ENCODE measurements at places on chromosomes 13 and 19. TPM values are rescaled to one million over a fixed set of nuclear protein-coding genes. Genes with fewer than 3 reads are reported as not detected.

ATP4B gene
- total RNA-seq = not detected

MATK gene
- not detected for total RNA-seq

ZNF836 gene
- 5.9 TPM for total RNA-seq

DNA sequence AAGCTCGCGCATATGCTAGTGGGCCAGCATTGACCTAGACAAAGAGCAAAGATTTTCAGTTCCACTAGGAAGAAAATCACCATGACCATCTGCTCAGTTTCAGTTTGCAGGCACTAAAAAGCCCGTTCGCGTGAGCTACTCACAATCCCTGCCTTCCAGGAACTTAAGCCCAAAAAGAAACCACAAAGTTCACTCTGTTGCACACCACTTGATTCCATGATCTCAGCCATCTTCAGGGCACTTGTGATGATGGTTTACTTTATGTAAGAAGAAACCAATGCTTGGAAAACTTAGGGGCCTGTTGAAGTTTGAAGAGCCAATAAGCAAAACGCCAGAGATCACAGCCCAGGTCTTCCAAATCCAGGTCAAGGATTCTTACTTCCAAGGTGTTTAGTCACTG, 45.0 kb upstream of the SLC15A1 start:
- no peak overlapping the region for H3K27ac ChIP-seq
- H3K4me3 ChIP-seq = no peak overlapping the region
- H3K36me3 ChIP-seq = peaks cover 76% of the 10 kb centered on the region
- no peaks in the 10 kb centered on the region for H3K27me3 ChIP-seq

DNA sequence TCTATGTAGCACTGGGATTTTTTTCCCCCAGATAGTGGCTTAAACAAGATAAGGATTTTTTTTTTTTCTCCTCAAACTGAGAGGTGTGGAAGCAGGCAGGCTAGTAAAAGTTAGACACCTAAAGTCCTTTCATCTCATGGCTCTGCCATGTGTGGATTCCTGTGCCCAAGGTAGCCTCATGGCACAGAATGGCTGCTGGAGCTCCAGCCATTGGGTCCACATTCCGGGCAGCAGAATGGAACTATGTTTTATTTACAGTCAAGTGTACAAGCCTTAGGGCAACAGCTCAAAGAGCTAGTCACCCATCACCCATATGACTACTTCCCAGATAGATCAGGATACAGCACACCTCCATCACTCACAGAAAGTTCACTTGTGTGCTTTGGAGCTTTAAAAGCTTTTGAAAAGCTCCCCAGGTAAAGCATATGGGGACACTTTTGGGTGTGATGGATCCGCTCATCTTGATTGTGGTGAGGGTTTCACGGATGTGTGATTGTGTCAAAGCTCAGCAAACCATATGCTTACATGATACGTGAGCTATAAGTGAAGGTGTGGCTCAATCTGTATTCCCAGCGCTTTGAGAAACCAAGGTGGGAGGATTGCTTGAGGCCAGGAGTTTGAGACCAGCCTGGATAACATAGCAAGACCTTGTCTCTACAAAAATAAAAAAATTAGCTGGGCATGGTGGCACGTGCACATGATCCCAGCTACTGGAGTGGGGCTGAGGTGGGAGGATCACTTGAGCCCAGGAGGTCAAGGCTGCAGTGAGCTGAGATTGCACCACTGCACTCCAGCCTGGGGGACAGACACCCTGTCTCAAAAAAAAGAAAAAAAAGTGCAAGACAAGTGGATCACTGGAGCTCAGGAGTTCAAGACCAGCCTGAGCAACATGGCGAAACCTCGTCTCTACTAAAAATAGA, 18.1 kb downstream of the PGLS start:
- H3K36me3 ChIP-seq = no peaks in the 10 kb centered on the region
- 0 out of 2 replicates have a peak, but pooled peaks cover 3% of the 10 kb centered on the region for H3K27me3 ChIP-seq
- no peak overlapping the region for H3K27ac ChIP-seq
- DNase-seq = no peak

DNA sequence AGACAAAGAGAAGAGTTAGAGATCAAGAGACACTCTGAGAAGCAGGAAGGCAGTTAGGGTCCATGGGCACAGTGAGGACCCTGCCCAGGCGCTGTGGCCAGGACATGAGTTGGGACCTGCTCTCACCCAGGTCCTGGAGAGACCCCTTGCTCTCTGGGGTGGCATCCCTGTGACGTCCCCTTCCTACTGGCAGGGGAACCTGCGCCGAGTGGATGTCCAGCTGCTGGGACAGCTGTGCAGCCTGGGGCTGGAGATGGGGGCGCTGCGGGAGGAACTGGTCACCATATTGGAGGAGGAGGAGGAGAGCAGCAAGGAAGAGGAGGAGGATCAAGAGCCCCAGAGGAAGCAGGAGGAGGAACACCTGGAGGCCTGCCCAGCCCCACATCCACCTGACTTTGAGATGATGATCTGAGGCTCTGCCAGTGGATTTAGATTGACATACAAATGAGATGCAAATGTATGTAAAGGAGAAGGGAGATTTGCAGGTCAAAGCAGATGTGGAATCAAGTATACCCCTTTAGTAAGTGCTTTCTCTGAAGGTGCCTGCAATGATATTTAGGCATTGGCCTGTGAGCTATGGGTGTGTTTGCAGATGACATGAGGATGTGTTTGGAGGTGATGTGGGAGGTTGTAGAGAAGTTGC, 978 bp downstream of the ERICH4 start:
- no peaks in the 10 kb centered on the region for H3K36me3 ChIP-seq
- no peak overlapping the region for H3K27ac ChIP-seq
- no peaks in the 10 kb centered on the region for H3K27me3 ChIP-seq
- H3K4me3 ChIP-seq = no peak overlapping the region

DNA sequence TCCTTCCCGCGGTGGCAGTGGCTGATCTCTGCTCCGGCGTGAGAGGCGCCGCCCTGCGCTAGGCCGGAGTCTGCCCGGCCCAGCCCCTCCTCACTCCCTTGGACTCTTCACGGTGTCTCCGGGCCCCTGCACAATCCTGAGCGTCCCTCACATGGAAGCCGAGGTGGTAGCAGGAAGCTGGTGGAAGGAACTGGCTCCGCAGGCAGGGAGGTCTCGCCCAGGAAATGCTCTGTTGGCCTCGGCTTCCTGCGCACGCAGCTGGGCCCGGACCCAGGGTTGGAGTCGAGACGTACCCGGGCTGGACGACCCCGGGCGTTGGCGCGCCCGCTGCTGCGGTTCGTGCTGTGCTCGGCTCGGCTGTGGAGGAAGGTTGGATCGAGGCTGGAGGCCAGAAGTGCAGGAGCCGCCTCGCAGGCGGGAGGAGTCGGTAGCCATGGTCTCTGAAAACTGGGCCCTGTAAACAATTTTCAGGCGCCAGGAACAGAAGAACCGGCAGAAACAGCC, 46.3 kb downstream of the ZNF724 start:
- H3K4me3 ChIP-seq = no peak overlapping the region
- H3K27me3 ChIP-seq = no peaks in the 10 kb centered on the region
- no peaks in the 10 kb centered on the region for H3K36me3 ChIP-seq
- H3K4me1 ChIP-seq = no peaks in the 10 kb centered on the region

GRCh38 chr13:84237143-84237542, 354.9 kb upstream of the SLITRK1 start:
- no peaks in the 10 kb centered on the region for H3K36me3 ChIP-seq
- H3K4me3 ChIP-seq = no peak overlapping the region
- H3K27ac ChIP-seq = no peak overlapping the region
- no peak for DNase-seq
- no peaks in the 10 kb centered on the region for H3K27me3 ChIP-seq
- H3K4me1 ChIP-seq = no peaks in the 10 kb centered on the region

TSKS gene
- total RNA-seq = not detected

- H3K4me3 ChIP-seq = no peak overlapping the region
- no peaks in the 10 kb centered on the region for H3K27me3 ChIP-seq
- H3K27ac ChIP-seq = no peak overlapping the region
- H3K36me3 ChIP-seq = no peaks in the 10 kb centered on the region
- 0 out of 2 replicates have a peak, but pooled peaks cover 2% of the 10 kb centered on the region for H3K4me1 ChIP-seq
Measured at GRCh38 chr13:58048670-58049069, 417.1 kb downstream of the PCDH17 start.

ERFL gene
- total RNA-seq = not detected

GRCh38 chr13:42645717-42646116, 71.8 kb downstream of the TNFSF11 start:
- H3K4me3 ChIP-seq = no peak overlapping the region
- no peak for DNase-seq
- H3K27me3 ChIP-seq = no peaks in the 10 kb centered on the region
- H3K4me1 ChIP-seq = no peaks in the 10 kb centered on the region

DNA sequence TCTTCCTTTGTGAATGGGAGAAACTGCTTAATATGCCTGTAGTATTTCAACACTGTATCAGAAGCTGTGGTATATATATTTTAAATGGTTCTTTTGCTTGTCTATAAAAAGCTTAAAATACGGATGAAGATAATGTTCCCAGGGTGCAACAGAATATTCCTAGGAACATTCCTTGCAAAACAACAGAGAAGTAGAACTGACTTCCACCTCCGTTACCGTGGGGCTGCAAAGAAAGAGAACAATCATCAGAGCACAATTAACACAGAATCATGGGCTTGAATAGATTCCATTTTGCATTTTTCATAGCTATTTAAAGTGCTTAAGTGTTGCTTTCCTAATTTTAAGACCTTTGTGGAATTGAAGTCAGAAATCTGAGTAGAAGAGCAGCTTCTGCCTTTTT, 1227.7 kb downstream of the EFNB2 start:
- no peak for DNase-seq
- no peaks in the 10 kb centered on the region for H3K27me3 ChIP-seq
- H3K27ac ChIP-seq = no peak overlapping the region
- H3K4me1 ChIP-seq = no peaks in the 10 kb centered on the region

- H3K27me3 ChIP-seq = no peaks in the 10 kb centered on the region
- no peak for DNase-seq
- no peak overlapping the region for H3K4me3 ChIP-seq
- H3K4me1 ChIP-seq = no peaks in the 10 kb centered on the region
- H3K27ac ChIP-seq = no peak overlapping the region
- no peaks in the 10 kb centered on the region for H3K36me3 ChIP-seq
Measured at GRCh38 chr13:72677431-72677830, 50.0 kb downstream of the MZT1 start.

DNA sequence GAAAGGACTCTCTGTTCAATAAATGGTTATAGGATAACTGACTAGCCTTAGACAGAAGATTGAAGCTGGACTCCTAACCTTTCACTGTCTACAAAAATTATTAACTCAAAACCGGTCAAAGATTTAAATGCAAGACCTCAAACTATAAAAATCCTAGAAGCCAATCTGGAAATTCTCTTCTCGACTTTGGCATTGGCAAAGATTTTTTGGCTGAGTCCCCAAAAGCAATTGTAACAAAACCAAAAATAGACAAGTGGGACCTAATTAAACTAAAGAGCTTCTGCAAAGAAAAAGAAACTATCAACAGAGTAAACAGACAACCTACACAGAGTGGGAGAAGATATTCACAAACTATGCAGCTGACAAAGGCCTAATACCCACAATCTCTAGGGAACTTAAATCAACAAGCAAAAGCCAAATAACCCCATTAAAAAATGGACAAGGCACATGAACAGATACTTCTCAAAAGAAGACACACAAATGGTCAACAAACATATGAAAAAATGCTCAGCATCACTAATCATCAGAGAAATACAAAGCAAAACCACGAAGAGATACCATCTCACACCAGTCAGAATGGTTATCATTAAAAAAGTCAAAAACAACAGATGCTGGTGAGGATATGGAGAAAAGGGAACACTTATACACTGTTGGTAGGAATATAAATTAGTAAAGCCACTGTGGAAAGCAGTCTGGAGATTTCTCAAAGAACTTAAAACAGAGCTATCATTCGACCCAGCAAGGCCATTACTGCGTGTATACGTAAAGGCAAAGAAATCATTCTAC, 266.3 kb downstream of the DNAJC15 start:
- no peak overlapping the region for H3K4me3 ChIP-seq
- peaks cover 22% of the 10 kb centered on the region for H3K4me1 ChIP-seq
- no peaks in the 10 kb centered on the region for H3K27me3 ChIP-seq
- H3K27ac ChIP-seq = peak overlapping the region; percentile 8
- peak; percentile 36 for DNase-seq
- 0 out of 2 replicates have a peak, but pooled peaks cover 3% of the 10 kb centered on the region for H3K36me3 ChIP-seq

DNA sequence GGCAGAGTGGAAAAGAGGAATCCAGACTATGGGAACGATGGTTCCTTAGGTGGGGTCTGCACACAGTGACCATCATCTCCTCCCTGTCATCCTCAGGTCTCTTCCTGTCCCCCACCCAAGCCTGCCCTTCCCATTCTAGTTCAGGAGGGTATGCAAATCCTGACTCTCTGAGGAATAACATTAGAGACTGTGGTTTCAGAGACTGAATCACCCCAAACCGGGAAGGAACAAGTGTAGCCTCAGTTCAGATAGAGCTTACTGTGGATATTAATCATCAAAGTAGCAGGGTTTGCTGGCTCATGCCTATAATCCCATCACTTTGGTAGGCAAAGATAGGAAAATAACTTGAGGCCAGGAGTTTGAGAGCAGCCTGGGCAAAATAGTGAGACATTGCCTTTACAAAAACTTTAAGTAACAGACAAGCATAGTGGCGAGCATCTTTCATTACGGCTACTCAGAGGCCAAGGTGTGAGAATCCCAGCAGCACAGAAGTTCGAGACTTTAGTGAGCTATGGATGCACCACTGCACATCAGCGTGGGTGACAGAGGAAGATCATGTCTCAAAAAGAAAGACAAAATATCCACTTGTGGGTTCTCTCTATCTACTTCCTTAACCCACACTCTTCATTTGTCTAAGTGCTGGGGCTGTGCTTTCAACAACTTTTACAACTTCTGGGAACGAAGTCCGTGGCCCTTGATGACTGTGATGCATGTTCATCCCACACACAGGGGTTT, 19.3 kb upstream of the LGALS13 start:
- H3K4me3 ChIP-seq = no peak overlapping the region
- H3K27me3 ChIP-seq = 0 out of 2 replicates have a peak, but pooled peaks cover 3% of the 10 kb centered on the region
- DNase-seq = no peak

GRCh38 chr13:47904891-47905290, 96.2 kb downstream of the SUCLA2 start:
- H3K27ac ChIP-seq = no peak overlapping the region
- DNase-seq = no peak
- H3K4me1 ChIP-seq = peaks cover 2% of the 10 kb centered on the region
- no peaks in the 10 kb centered on the region for H3K36me3 ChIP-seq
- H3K4me3 ChIP-seq = no peak overlapping the region

DNA sequence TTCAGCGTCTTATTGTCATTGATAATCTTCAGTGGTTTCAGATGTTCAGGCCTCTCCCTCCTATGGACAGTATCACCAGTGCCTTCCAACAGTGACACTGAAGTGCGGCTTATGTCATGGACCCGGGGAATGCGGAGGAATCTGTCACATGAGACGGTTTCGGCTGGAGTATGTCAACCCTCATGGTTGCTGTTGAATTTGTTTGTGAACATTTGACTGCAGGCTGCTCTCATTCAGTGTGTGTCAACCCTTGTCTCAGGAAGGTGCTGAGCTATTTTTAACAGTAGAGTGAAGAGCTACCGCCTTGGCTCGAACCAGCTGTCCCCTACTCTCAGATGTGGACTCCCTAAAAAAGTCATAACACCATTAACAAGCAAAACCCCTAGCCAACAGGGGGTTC, 138.8 kb upstream of the RNF113B start:
- no peaks in the 10 kb centered on the region for H3K4me1 ChIP-seq
- H3K27ac ChIP-seq = no peak overlapping the region
- DNase-seq = no peak
- H3K4me3 ChIP-seq = no peak overlapping the region
- no peaks in the 10 kb centered on the region for H3K27me3 ChIP-seq

Measured in SJCRH30 (cell line).